HL-60 (cell line): ENCODE measurements at places on chromosomes 2 and 18.

DNA sequence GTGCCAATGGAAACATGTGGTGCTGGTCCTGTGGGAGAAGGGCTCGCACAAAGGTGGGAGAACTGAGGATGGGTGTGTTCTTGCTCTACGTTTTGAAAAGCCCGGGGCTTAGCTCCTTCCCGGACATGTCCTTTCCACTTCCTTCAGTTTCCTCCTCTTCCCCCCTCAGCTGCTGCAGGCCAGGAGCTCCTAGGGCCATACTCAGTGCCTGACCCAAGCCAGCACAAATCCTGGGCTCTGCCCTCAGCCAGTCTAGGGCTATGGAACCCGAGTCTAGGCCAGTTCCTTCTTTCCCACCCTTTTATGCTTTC, 1.4 kb upstream of the SIX2 start:
- DNase-seq, result no peak

GRCh38 chr2:55119711-55120487, 69.6 kb upstream of the RTN4 start:
- no peak for DNase-seq

- peak; percentile 54 for DNase-seq
Observed at GRCh38 chr2:71545572-71546274, 92.4 kb downstream of the DYSF start.

DNA sequence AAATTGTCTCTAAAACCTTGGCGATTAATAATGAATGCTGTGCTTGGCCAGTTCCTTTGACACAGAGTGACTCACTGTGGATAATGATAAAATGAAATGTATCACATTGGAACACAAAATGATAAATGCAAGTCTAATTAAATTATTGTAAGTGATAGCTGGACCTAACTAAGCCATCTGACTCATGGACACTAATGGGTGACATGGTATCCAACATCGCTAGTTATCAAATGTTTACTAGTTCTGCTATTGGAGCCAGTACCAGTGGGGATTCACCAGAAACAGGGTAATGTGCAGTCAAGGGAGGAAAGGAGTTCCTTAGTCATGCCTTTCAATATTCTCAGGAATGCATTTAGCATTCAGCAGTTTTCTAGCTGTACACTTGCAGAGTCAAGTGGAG, 736.3 kb upstream of the ACVR2A start:
- no peak for DNase-seq

DNA sequence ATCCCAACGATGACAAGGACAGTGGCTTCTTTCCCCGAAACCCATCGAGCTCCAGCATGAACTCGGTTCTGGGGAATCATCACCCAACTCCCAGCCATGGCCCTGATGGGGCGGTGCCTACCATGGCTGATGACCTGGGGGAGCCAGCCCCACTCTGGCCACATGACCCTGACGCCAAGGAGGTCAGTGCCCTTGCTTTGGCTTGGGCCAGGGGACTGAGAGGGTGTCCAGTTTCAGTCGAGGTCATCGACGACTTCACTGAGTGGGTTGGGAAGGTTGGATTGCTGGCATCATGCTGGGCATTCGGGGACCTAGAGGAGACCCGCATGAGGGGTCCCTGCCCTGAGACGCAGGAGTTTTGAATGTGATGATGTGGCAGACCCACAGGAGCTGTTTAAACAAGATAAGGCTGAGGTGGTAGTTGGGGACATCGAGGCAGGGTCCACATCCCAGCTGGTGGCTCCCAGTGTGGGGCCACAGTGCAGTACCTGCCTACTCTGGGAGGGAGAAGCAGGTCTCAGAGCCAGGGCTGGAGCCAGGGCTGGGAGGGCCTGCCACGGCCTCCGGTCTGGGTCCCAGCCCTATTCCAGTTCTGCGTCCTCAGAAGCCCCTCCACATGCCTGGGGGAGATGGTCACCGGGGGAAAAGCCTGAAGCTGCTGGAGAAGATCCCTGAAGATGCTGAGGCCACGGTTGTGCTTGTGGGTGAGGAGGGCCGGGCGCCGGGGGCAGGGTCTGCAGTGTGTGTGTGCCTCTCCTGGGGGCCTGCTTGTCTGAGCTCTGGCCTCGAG, 6.0 kb downstream of the SLC4A3 start:
- no peak for DNase-seq

DNA sequence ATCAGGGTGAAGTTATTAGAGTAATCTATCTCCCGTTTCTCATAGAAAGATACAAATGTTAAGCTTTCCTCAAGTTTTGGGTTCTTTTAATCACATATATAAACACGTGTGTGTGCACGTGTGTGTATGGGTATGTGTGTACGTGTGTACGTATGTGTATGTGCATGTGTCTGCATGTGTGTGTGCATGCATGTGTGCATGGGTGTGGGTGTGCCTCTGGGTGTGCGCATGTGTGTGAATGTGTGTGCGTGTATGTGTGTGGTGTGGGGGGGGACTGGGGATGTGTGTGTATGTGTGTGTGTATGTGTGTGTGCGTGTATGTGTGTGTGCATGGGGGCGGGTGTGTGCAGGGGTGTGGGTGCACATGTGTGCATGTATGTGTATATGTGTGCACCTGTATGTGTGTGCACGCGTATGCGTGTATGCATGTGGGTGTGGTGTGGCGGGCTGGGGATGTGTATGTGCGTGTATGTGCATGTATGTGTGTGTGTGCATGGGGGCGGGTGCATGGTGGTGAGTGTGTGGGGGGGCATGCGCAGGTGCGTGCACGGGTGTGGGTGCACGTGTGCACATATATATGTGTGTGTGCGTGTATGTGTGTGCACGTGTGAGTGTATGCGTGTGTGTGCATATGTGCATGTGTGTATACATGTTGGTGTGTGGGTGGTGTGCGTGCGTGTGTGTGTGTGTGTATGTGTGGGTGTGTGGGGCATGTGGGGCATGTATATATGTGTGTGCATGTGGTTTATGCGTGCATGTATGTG, 304.0 kb downstream of the MBD2 start:
- DNase-seq, result no peak

- no peak for DNase-seq
Observed at GRCh38 chr18:9616049-9616448, 1.7 kb upstream of the PPP4R1 start.

DNA sequence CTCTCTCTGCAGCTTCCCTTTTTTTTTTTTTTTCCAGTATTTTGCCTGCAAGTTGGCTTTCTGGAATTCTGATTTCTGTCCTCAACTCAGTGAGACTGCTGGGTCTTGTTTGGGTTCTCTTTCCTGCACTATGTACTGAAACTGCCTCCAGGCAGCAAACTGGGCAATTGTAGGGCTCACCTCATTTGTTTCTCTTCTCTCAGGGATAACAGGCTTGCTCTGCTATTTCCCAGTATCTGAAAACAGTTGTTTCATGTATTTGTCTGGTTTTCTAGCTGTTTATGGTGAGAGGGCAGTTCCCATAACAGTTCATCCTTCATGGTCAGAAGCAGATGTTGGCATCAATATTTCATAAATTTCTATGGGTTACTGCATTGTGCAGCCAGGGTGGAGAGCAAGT, 206.0 kb downstream of the CYRIA start:
- DNase-seq, result no peak

- DNase-seq, result no peak
Observed at GRCh38 chr2:183505911-183506310, 381.7 kb downstream of the NUP35 start.

GRCh38 chr2:25041928-25042320, at the start of gene EFR3B:
Gene EFR3B (plus strand): TSS chr2:25042076. CDS start chr2:25042313, 237 bp downstream.
- peak; percentile 88 for DNase-seq

- no peak for DNase-seq
Observed at GRCh38 chr2:218036371-218036770, 32.7 kb upstream of the RUFY4 start.

DNA sequence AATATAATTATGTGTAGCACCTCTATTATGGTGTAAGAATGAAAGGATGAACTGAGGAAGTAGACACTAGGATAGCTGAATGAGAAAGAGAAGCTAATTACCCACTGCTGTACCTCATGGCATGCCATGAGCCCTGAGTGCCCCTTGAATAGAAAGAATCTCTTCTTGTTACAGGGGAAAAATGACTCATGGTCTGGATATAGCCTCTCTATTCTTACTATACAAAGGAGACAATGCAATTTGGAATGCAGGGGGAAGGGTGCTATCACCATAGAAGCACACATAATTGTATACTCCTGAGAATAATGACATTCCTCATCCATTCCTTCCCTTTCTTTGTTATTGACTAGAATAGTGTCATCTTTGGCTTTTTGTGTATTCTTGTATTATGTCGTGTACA, 385.2 kb downstream of the CDH7 start:
- no peak for DNase-seq

DNA sequence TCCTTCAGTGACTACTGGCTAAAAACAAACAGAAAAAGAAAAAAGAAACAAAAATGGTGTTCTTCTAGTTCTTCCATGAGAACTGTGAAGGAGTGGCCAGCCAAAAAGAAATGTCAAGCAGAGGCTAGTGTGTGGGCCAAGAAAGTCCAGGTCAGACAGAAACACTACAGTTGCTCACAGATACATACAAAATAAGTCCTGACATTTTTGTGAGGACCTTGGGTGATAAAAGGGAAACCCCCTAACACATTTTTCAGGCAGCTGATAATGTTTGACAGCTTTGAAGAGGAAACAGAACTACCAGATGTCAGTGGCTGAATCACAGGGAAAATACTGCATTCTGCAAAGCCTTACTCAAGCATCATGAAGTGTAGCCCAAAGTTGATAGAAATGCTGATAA, 28.1 kb downstream of the ARHGAP25 start:
- DNase-seq, result no peak

DNA sequence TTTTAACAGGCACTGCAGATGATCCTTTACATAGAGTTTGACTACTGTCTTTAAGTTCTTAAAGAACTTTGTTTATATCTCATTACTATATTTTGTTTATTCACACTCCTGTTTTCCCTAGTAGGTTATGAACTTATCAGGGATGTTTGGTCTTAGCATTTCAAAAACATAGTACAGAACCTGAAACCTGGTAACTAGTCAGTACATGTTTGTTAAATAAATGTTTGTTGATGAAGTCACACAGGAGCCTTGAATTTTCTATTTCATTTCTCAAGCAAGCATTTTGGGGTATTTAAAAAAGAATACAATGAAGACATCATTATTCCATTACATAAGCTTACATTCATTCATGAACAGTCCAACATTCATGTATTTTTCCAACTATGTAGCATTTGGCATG, 280.3 kb upstream of the ZSWIM2 start:
- DNase-seq, result no peak

DNA sequence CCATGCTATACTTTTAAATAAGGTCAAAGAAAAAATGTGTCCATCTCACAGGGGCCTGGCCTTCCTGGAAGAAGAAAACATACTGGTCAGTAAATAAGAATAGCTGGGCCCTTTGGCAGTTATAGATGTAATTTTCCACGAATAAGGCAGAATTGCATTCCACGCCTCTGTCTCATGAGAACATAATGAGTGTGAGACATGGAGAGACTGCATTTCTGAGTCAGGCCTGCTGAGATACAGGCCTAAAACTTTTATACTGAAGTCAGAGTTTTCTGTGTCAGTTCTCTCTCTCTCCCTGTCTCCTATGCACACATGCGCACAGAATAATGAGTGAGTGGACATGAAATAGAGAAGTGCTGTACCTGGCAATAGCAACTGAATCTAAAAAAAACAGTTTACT, 20.4 kb upstream of the IL1R1 start:
- no peak for DNase-seq

DNA sequence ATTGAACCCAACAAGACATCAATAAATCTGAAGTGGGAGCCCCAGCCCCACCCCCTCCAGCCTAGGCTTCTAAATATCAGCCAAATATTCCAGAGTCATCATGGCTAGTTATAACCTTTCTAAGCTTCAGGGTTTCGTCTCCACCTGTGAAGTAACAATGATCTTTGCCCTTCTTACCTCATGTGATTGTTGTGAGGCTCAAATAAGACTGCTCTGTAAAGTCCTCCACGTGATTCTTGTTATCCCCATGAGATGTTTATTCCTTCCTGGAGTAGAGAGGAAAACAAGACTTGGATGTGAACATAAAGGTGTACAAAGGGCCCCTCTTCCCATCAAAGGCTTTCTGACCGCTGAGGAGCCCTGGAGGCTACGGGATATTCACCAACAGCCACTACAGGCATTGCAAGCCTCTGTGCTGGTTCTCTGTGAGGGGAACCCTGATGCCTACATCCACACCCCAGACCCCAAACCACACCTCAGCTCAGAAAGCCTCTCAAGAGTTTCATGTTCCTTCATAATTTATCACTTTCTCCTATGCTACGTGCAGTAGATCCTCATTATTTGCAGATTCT, 20.1 kb upstream of the REEP1 start:
- no peak for DNase-seq

DNA sequence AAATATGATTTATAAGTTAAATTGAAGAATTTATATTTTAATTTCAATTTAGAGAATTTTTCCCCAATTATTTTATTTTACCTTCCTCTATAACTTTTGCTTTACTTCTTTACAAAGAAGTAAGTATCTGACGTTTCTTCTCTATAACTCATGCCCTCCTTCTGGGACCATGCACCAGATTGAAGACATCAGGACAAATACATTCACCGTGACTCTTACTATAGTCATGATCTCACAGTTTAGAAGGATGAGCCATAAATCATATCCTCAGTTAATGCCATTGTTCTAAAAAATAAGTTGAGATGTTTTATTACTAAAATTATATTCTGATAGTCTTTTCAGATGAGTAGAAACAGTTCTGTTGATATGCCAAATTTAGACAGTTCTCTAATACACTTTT, 279.3 kb downstream of the TMX3 start:
- DNase-seq, result no peak

DNA sequence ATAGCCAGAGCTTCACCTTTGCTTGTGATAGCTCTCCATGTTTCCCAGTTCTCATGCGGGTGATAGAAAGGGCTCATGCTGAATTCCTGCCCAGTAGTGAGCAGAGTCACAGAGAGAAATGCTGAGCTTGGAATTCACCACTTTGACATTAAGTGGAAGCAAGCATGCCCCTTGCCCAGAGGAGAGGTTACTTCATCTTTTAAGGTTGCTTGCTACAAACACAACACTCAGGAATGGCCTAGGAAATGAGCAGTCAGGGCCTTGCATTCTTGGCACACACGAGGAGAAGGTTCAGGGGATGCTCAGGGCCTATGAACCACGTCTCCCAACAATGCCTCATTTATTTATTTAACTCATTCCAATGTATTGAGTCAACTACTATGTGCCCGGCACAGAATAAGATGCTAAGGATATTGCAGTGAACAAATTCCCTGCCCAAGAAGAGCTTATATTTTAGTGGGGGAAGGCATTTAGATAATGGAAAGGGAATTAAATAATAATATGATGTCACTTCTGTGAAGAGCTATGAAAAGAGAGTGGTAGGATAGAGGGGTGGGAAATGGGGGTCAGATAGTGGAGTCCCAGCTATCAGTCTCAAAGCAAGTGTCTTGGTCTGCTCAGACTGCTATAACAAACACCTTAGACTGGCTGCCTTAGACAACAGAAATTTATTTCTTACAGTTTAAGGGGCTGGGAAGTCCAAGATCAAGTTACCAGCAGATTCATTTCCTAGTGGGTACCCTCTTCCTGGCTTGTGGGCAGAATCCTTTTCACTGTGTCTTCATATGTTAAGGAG, 42.1 kb downstream of the DDX18 start:
- DNase-seq, result no peak
